ELR (cell line): ENCODE measurements at places on chromosomes 5 and 9.

GRCh38 chr5:149371296-149371962, 7.7 kb downstream of the IL17B start:
- DNase-seq: peak; percentile 74

DNA sequence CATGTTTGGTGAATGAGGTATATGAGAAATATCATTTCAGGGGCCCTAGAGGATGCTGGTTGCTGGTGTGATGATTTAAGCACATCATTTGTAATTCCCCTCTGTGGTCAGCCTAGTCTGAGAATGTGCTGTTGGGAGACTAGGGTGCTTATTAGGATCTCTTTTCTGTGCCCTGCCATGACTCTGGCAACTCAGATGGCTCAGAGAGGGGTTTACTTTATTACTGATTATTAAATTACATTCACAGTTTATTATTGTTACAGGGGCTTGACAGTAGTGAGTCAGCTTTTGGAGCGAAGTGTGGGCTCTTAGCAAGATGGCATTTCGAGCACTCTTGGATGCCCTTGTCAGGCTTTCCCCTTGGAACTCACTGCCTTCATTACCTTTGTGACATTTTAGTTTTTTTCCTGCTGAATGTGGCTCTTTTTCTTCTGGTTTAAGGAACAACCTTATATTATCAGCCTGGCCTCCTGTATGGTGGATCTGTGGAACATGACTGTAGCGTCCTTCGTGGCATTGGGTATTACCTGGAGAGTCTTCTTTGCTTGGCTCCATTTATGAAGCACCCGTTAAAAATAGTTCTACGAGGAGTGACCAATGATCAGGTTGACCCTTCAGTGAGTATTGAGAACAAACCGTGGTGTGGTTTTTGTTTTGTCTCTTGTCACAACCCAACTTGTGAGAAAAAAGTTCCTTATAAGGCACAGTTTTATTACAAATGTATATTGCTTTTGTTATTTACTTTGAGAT, 33.8 kb downstream of the RCL1 start:
- DNase-seq: no peak

GRCh38 chr5:99386406-99387077, 457.7 kb upstream of the CHD1 start:
- DNase-seq: no peak

DNA sequence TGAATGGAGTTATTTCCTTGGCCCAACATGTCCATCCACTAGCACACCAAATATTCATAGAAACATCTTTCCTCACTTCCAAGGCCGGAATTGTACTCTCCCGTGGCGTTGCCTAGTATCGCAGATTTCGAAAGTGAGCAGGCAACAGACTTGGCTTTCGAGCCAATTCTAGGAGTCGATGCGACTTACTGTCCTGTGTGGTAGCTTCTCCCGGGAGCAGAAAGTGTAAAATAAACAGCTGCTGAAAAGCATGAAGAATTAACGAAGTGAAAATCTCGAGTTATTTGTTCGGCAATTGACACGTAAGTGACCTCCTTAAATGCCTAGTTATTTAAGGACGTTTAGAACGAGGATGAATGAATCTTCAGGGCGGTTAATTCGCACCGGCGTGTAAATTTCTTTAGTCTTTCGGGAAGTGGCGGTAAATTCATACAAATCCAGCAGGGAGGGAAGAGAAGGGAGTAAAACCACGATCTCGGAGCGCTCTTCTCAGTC, 449 bp upstream of the PCSK5 start:
- peak; percentile 32 for DNase-seq

DNA sequence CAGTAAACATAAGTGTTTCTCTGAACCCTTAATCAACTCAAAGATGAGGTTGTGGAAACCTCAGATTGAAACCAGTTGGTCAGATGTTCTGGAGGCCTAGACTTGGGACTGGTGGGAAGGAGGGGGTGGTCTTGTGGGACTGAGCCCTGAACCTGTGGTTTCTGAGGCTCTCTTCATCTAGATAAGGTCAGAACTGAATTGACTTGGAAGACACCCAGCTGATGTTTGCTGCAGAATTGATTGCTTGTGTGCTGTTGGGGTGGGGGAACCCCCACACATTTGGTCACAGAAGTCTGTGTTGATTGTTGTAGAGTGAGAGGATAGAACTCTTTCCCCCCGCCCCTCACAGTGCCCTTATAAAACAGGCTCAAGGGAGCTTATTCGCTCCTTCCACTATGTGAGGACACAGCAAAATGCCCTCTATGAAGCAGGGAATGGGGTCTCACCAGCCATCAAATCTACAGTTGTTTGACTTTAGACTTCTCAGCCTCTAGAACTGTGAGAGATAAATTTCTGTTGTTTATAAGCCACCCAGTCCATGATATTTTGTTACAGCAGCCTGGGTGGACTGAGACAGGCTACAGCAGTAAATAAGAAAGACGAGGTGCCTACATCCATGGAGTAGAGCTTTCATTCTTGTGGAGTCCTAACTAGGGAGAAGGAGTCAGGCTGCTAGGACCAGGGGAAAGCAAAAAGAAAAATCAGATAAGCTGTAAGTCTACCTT, 25.7 kb upstream of the UGCG start:
- no peak for DNase-seq

- DNase-seq: no peak
These were observed 321.6 kb upstream of the PAPPA start for GRCh38 chr9:115832031-115832430.

GRCh38 chr9:87699835-87700234, 26.1 kb upstream of the CTSL start:
- peak; percentile 40 for DNase-seq

- DNase-seq: no peak
These were observed 50.5 kb upstream of the COL5A1 start for GRCh38 chr9:134591082-134591571.

DNA sequence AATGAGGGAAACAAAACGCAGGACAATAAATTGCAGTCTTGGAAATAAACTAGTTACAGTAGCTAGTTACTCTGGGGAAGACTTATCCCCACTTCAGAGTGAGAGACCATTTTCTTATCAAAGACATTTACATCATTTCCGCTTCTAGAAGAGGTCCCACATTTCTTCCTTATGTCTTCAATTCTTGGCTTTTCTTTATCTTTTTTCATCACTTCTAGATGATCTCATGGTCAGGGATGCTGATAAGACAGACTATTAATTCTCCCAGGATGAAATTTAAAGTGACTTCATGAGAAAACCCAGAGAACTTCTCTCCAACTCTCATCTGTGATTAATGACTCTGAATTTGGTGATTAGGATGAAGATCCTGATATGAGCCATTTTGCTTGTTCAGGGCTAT, 229.1 kb downstream of the MTRR start:
- no peak for DNase-seq
